Kidney (tissue), 22 donors: ENCODE measurements at places on chromosomes 5 and 9. TPM values are rescaled to one million over a fixed set of nuclear protein-coding genes. Genes with fewer than 3 reads are reported as not detected.

DNA sequence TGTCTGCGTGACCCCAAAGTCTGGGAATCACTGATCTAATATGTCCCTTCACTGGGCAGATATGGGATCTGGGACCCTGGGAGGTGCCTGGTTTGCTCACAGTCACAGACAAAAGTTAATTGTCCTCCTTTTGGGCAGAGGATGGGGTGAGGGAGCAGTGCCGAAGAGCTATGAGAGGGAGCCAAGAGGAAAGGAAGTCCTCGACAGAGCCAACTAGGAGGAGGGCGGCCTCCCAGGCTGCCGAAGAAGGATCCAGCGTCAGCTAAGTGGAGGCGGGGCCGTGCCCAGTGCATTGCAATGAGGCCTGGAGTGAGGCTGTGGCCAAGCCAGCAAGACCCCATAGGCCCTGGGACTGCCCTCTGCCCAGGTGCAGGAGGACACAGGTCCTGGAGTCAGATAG lies 11.4 kb downstream of the AIF1L start:
- no peak for DNase-seq

- DNase-seq = peak; percentile 98
Observed at GRCh38 chr9:134434894-134435506, 108.7 kb downstream of the RXRA start.

DNA sequence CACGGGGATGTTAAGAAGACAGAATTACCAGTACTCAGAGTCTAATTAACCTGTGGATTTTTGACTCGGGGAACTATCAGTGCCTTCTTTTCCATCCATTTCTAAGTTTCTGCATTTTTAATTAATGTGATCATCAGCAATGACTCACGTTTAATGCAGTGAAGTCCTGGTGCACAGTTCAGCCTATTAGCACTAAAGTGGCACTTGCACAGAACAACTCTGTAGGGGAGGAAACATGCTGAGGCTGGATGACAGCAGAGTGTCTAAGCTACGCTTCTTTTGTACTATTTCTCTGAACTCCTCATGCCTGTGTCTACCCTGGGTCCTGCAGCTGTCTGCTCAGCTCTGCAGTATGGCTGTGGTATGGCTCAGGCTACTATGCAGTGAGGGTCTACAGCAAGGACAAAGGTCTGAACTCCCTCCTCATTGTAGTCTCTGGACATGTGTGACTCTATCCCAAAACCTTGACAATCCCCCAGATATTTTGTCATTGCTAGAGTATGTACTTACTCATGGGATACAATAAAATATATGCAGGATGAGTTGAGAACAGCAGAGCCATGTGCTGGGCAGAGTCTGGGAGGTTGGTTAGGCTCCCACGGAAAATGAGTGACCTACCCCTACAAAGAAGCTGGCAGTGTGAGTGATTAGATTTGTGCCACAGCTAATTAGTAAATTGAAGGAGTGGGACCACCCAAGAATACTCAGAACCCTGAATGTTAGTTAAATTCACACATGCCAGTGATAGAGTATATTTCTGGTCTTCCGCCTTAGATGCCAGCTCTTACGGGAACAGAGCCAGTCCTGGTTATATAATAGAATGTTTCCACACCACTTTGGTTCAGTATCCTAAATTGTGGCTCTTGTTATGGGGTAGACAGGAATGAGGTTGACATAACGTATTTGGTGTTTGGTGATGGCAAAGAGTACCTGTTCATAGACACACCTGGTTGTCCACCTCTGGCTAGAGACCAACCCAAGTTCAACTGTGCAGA lies 148.0 kb downstream of the GHR start:
- no peak for DNase-seq

DNA sequence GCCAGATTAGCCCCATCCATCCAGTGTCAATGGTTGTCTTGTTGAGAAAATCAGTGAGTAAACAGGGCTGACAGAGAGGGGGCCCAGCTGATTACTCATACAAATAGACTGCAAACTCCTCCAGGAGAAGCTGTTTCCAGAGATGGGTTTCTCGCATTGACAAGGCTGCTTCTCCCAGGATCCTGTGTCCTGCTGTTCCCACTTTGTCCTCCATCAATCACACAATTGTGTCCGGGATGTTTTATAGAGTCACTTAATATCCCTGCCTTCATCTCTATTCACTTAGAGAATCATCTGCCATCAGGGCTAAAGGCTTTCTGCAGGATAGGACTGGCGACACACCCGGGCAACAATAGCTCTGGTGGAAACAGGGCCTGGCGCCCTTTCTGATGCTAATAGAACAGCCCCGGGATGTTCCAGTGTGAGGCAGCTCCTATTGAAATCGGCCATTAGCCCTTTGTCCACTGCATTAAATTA lies 71.7 kb upstream of the TBCA start:
- DNase-seq = no peak

- no peak for DNase-seq
Observed at GRCh38 chr9:22307013-22307711, 139.5 kb upstream of the DMRTA1 start.

DNA sequence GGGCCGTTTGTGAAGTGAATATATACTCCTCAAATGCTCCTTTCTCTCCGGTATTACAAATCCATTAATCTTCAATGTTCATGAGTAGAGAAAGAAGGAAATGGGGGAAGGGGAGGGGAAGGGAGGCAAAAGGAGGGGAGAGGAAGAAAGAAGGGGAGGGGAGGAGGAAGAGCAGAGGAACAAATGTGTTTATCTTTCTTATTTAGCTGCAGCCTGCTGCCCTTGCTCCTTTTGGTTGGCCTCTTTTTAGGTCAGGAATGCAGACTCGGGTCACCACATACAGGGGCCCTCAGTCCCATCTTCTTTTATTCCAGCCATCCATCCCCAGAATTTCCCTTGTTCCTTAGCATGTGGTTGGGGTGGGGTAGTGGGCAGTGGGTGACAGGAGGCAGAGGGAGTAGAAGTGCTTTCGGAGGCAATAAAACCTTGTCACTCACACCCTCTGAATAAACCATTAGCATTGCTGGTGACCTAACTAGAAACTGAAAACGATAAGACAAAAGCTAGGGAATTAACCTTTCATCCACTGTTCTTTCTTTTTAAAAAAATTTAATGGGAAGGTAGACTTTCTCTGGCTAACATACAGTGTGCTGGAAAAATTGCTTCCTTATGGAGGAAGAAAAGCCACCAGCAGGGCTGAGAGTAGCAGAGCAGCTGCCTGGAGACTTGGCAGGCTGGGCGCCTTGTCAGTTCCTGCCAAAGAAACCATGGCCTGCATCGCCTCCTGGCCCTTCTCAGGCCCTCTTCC lies 16.8 kb upstream of the PRLR start:
- peak; percentile 70 for DNase-seq

DNA sequence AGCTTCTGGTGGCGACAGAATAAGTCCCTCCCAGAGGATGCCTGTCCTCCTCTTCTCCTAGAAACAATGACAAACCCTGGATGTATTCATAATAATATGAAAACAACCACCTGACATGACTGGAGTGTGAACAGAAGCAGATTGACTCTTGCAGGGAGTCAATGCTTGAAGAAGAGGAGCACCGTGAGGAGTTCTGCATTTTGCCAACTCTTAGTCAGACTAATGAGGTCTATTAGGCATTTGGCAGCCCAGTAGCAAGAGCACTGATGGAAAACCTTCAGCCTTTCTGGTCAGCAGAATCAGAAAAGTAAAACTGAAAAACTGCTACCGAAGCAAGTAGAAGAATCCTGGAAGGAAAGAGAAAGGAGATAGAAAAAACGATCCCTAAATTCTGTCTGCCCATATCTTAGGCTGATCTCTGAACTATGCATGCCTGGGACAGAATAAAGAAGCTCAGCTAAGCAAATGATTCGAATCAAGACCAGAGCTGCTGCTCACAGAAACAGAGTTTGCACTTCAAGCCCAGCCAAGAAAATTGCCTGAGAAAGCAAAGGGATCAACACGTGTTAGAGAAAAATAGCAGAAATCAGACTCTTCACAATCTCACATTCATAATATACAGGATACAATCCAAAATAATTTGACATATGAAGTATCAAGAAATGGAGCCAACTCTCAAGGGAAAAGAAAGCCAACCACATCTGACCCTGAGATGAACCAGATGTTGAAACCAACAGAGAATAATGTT lies 69.5 kb upstream of the OSMR start:
- no peak for DNase-seq

The BASP1 gene
- polyA plus RNA-seq = 5.1 TPM

The PLCXD3 gene
- polyA plus RNA-seq = 5.1 TPM

The SAPCD2 gene
- polyA plus RNA-seq = 1.7 TPM

The PCDHGB3 gene
- polyA plus RNA-seq = 0.15 TPM

The SLCO6A1 gene
- polyA plus RNA-seq = not detected
